ENCODE measurements at places on chromosomes 4 and X.

GRCh38 chrX:110426155-110426504 lies 67.5 kb downstream of the RTL9 start:
- no peak for DNase-seq

- no peak for DNase-seq
Measured at GRCh38 chr4:3470244-3471097, 7.4 kb downstream of the DOK7 start.

GRCh38 chr4:182827954-182828353 lies 89.2 kb downstream of the DCTD start:
- no peak for DNase-seq

DNA sequence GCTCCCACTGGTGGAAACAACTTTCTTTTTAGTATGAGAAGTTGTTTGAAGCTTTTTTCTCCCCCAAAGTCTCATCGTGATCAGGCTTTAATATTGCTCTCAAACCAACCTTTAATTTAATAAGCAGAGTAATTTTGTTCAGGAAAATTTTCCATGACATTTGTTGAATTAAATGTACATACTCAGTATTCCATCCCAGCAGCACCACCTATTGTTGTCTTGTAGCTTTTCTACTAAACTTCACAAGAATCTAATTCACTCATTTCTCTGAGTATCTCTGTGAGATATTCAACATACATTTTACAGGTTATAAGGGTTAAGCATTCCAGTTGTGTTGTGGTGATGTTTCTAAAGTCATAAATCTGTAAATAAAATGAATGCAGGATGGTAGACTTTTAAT lies 218.3 kb upstream of the HAND2 start:
- no peak for DNase-seq

DNA sequence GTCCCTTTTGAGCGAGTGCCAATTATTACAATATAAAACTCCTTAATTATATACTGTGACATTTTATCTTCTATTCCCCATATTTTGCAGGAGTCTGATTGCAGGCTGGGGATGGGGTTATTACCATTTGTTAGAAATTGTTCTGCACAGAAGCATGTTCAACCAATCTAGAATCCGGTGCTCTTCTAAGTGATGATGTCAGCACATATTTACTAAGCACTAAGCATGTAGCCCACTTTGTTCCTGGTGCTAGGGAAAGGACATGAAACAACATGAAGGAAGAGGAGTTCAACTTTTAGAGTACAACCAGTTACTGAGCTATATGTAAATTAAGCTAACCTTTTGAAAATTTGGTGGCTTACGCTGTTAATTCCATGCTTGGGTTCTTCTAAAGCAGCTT lies 52.8 kb upstream of the IL1RAPL2 start:
- no peak for DNase-seq

DNA sequence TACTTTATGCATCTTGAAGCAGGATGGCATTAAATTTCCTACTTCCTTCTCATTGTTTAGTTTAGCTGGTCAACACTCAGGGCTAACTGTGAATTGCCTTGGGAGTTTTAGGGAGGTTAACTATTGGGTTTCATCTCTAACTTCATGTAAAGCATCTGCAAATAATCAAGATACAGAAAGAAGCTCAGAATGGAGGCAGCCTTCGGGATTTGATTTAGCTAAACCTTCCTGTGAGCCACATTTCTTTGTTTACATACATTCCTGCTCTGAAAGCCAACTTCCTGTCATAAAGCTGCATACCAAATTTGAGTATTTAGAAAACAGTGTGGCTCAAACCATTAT lies 131.7 kb upstream of the PCDH18 start:
- no peak for DNase-seq
